ENCODE measurements at places on chromosomes 11 and 22.

GRCh38 chr11:74685905-74686304, 45.3 kb downstream of the CHRDL2 start:
- no peak for DNase-seq

DNA sequence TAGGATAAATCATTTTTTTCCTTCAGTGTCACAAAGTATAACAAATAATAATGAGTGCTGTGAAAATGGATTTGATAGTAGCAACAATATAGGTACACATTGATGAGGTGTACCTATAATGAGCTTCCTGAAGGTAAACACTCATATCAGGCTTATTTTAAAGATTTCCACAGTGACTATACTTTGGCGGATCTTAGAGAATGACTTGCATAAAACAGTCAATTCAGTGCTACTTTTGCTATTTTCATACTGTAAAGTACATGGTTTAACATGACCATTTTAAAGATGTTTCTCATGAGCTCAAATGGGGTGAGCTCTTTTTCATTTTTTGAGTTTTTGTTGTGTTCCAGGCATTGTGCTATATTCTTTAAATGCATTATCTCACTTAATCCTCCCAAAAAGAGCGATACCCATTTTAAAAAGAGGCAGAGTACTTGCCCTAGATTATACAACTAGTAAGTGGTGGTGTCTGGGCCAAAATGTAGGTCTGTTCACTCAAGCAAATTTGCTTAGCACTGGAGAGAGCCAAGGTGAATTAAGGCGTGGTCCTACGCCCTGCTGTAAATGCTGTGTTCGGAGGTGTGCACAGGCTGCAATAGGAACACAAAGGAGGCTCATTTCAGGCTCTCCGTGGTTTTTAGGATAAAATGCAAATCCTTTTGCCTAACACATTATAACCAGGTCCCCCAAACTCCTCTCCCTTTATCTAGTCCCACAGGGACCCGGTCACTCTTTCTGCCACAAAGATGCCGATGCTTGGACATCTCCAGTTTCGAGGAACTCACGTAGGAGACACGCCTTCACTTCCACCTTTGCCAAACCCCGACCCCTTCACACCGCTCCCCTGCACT, 617 bp upstream of the ALKBH3 start:
- no peak for DNase-seq

GRCh38 chr22:19819911-19820879, 34.5 kb downstream of the GNB1L start:
- DNase-seq = no peak

DNA sequence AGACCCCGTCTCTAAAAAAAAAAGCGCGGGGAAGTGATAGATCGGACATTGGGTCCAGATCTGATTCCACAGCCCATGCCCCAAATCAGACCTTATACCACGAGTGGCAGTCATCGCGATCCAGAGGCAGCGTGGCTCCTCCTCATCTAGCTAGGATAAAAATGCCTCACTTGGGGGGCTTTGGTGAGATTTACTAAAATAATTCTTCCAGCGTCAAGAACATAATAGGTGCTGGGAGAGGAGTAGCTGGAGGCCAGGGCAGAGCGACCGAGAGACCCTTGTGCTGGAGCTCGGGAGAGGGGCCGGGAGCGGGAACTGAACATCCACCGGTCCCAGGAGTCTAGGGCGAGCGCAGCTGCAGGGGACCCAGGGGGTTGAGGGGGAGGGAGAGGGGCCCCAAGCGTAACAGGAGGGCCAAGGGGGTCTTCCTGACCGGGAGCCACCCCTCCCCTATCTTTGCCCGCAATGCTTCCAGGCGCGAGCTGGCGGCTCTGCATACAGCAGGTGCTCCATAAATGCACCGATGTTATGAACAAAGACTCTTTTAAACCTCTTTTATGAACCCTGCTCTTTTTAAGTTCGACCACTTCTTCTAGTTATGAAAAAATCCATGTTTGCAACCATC, 823 bp upstream of the CPT1A start:
- DNase-seq = no peak

GRCh38 chr11:68684385-68685356, at the start of gene GAL:
TSS of gene GAL (plus strand) at chr11:68684544. CDS start at chr11:68684924, 380 bp downstream.
- no peak for DNase-seq

DNA sequence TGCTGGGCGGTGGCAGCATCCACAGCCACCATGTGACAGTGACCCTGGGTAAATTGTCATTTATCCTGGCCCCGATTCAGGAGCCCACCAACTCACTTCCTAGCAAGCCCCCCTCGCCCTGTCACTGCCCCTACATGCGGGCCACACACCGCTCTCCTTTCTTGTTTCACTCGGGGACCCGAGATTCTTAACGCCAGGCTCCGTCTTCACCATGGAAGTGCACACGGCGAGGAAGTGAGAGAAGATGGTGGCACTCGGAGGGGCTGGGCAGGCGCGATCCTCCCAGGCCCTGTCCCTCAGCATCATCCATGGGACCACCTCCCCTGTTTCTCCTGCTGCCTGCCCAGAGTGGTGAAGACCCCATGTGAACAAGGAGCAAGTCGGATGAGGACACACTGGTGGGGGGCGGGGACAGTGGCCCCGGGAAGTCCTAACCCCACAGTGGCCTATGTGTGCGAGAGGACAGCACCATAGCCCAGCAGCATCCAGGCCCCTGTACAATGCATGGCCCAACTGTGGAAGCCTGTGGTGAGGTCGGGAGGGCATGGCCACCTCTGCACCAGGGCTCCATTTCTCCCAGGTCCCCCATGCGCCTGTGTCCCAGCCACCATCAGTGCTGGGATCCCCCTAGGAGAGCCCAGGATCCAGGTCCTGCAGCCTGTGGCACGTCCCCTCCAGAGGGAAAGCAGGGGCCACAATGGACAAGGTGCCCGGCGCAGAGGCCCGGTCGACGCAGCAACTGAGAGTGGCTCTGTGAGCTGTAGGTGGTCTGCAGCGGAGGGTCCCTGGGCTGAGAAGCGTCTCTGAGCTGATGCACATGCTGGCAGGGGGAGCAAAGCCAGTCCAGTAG, 262.8 kb downstream of the BRD1 start:
- DNase-seq = no peak

- no peak for DNase-seq
Observed at GRCh38 chr11:116373104-116373944, 399.5 kb downstream of the BUD13 start.

DNA sequence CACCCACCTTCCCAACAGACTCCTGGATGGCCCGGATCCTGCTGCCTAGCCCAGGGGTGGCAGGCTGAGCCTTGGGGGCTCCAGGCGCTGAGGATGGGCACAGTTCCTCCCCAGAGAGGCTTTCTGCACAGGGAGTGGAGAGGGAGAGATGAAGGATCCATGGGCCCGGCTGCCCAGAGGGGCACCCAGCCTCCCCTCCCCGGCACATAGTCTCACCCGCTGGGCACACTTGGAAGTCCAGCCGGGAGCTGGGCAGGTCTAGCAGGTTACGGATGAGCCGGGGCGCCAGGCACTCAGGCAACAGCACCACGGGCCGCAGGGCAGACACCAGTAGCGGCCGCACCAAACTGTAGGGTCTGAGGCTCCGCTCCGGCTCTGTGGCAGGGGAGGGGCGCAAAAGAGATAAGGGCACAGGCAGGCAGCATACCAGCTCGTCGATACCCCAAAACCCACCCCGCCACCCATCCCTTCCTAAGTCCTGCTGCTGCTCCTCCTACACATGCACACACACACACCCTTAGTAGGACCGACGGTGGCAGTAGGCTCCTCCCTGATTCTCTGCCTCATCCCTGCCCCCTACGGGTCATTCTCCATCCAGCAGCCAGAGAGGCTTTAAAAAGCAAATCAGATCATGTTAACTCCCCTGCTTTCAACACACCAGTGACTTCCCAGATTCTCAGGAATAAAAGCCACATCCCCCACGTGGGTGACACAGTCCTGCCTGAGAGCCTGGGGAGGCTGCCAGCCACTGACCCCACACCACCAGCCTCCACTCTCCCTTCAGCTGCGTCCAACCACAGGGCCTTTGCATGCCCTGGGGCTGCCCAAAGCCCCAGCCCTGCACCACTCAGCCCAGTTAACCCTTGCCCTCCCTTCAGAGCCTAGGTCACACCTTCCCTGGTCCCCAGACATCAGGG, 6.5 kb upstream of the MFNG start:
- peak; percentile 58 for DNase-seq

DNA sequence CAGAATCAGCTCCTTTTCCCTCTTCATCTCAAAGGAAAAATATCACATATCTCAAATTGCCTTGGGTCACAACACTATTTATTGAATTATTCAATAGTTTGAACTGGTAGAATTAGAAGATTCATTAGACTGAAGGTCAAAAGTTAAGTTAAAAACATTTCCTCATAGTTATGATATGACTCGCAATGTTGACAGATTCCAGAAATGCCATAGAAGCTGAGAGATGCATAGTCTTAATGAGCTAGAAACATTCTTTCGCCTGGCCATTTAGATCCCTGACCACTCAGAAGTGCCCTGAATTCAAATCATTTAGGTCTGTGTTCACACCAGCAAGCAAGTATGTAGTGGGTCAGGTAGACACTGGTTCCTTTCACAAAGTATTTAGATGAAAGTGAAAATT, 44.4 kb downstream of the FAT3 start:
- DNase-seq = peak; percentile 86

- DNase-seq = no peak
Observed at GRCh38 chr22:37996515-37997246, 12.3 kb upstream of the SOX10 start.

GRCh38 chr22:38314933-38315822, 2.1 kb downstream of the CSNK1E start:
- no peak for DNase-seq

DNA sequence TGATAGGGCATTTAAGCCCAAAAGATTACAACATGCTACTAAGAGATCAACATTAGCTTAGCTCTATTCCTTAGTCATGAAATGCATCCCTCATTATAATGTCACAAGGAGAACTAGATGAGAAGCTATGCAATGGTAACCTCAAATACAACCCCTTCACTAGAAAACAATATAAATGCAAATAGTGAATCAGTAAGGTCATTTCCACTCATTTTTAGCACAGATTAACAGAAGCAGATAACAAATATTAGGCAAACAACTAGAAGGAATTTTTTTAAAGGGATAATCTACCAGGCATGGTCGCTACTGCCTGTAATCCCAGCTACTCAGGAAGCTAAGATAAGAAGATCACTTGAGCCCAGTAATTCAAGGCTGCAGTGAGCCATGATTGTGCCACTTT, 28.2 kb downstream of the SIK3 start:
- DNase-seq = no peak

GRCh38 chr22:38832005-38832978, 11.5 kb downstream of the NPTXR start:
- DNase-seq = no peak

GRCh38 chr11:76131142-76131541, 75.2 kb downstream of the WNT11 start:
- no peak for DNase-seq

DNA sequence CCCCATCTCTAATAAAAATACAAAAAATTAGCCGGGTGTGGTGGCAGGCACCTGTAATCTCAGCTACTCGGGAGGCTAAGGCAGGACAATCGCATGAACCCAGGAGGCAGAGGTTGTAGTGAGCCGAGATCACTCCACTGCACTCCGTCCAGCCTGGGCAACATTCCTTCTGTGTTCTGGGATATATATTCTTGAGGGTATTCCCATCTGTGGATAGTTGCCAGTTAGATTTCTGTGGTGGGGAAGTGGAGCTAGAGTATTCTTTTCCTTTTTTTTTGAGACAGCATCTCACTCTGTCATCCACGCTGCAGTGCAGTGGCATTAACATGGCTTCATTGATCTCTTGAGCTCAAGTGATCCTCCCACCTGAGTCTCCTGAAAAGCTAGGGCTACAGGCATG, 9.1 kb upstream of the ZNF74 start:
- no peak for DNase-seq

DNA sequence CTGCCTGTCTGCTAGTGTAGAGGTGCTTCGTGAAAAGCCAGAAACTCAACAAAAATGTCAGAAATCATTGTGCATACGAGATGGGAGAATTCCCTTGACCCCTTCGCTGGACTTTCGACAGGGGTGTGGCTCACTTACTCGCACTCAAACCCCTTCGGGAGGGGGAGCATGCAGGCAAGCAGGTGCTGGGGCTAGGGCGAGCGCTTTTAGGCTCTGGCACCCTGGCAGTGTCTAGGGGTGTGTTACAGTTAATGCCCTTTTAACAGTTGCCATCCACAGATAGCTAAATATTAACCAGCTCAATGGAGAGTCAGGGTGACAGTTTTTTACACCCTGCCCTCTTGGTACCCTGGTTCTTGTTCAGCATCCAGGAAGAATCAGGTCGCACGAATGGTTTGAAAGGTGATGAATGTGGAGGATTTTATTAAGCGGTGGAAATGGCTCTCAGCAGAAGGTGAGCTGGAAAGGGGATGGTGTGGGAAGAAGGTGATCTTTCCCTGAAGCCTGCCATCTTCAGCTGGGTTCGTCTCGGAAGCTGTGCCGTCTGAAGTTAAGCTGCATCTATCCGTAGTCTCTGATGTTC, 59.6 kb upstream of the SHANK2 start:
- no peak for DNase-seq

DNA sequence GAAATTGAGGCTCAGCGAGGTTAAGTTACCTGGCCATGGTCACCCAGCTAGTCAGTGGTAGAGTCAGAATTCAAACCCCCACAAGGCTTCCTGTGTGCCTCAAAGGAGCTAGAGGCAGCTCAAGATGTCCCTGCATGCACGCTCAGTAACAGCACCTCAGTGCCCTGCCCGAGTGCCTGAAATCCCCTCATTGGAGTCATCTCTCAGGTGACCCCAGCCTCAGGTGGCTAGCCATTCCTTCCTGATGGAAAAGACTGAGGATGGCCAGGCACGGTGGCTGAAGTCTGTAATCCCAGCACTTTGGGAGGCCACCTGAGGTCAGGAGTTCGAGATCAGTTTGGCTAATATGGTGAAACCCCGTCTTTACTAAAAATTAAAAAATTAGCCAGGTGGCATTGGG, 36.9 kb downstream of the LIF start:
- DNase-seq = no peak

DNA sequence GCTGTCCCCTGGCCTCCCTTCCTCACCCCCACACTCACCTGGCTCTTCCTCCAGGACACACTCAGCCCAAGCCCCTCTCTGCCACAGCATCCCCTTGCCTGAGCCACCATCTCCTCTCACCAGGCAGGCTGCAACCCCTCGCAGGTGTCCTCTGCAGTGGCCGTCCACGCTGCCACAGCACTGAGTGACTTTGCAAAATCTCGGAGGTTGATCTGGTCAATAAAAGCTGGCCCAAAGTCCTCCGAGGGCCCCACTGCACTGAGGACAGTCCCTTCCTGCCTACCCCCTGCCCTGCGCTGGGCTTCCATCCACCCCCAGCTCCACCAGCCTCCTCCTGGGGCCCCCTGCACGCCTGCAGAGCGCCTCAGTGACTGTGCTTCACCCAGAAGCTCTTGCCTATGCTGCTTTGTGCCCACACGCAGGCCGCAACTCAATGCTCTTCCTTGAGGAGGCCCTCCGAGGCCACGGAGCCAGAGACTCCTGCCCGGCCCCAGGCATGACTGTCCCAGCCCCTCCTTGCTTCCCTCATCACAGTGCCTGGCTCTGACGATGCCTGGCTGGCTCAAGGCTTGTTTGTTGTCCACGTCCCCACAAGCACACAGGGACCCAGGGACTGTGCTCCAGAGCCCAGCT, 30.8 kb upstream of the SLC22A12 start:
- DNase-seq = no peak

All from fibroblast of skin of back (primary cell).